ENCODE measurements at places on chromosomes 7 and 10.

- no peak for DNase-seq
These were observed 157.4 kb downstream of the FRMD4A start for GRCh38 chr10:14173391-14173705.

DNA sequence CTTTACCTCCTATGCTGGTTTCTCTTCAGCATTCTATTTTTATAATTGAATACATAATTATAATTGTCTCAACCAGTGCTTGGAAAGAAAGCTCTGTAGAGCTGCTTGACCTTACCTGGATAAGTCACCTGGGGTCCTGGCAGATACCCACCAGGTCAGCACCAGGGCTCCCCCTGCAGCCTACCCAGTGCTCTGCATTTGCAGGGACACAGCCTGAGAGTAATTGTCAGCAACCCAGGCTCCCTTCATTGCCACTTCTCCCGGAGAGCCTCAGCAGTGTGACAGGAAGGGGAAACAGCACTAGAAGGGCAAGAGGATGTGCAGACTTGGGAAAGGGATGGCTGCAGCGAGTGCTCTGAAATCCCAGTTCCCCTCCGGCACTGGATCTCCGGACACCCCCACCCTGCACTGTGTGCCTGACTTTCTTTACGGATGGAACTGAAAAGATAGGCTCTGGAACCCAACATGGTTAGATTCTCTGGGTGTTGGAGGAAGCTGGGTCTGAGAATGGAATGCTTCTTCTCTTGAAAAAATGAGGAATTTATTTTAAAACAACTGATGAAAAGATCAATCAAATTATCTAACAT is 11.4 kb upstream of the PAX4 start:
- DNase-seq, result no peak

- no peak for DNase-seq
These were observed 121.8 kb upstream of the AFAP1L2 start for GRCh38 chr10:114526126-114526503.

DNA sequence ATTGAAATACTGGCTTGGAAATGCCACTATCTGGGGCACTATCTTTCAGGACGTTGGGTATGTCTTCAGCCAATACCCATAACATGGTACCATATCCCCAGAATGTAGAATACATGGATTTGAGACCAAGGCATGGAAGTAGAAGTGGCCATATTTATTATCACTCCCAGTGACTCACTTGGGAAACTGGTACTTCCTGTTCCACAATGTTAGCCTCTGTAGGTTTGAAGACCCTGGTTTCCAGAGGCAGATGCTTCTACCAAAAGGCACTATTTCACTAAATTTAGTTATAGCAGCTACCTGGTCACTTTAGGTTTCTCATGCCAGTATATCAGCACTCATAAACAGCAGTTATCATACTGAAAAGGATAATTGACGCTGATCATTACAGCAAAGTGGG is 184.2 kb downstream of the CCDC71L start:
- DNase-seq, result no peak

Data from stimulated activated CD8-positive, alpha-beta memory T cell treated with anti-CD3 and anti-CD28 coated beads, Interleukin-7, amount 100 ng/mL, for 1 hour (primary cell).